ENCODE measurements at places on chromosomes 5 and 9. TPM values are rescaled to one million over a fixed set of nuclear protein-coding genes. Genes with fewer than 3 reads are reported as not detected.

The HSPA4 gene
- 109 TPM for polyA plus RNA-seq

The SPOCK1 gene
- 0.46 TPM for polyA plus RNA-seq

The NRG2 gene
- 10.6 TPM for polyA plus RNA-seq

The NIPAL4 gene
- 0.22 TPM for polyA plus RNA-seq

The APC gene
- polyA plus RNA-seq, result 43.7 TPM

The PAIP1 gene
- 110 TPM for polyA plus RNA-seq

The ADAMTS13 gene
- polyA plus RNA-seq, result 11.1 TPM

The RNF208 gene
- polyA plus RNA-seq, result 4.0 TPM

The IL4 gene
- polyA plus RNA-seq, result 0.84 TPM

The DMRT3 gene
- polyA plus RNA-seq, result not detected

The MLANA gene
- polyA plus RNA-seq, result 1.5 TPM

The ALDH1A1 gene
- 50.6 TPM for polyA plus RNA-seq

The FOXD4L4 gene
- polyA plus RNA-seq, result not detected

The PCDHGA4 gene
- polyA plus RNA-seq, result 3.4 TPM

The TSC1 gene
- 44.4 TPM for polyA plus RNA-seq

The PCDHB12 gene
- 7.6 TPM for polyA plus RNA-seq

The GAPVD1 gene
- polyA plus RNA-seq, result 44.9 TPM

The SNCAIP gene
- polyA plus RNA-seq, result 23.4 TPM

The TMEM232 gene
- polyA plus RNA-seq, result 6.3 TPM

The NKD2 gene
- polyA plus RNA-seq, result 13.5 TPM

The ANKRA2 gene
- 80.5 TPM for polyA plus RNA-seq

The GBGT1 gene
- polyA plus RNA-seq, result 2.7 TPM

Measured in left lung (tissue), 14 donors.